ENCODE measurements at places on chromosomes 12 and 14.

GRCh38 chr12:89023936-89024335 lies 328.4 kb downstream of the DUSP6 start:
- DNase-seq = no peak

DNA sequence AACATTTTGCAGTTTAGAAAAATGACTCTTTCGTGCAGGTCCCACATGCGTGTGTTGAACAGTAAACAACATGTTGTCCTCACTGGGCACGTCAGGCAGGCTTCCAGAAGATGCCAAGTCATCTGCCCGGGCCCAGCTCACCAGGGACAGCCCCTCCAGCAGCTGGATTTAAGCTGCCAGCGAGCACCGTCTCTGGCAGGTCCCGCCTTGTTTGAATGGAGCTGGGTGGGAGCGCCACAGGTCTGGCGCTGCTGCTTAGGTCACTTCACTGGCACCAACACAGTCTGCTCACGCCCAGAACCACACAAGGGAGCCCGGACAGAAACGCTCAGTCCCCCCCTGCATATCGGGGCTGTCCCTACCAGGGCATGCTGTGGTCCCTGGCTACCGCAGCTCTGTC lies 33.1 kb upstream of the MMP17 start:
- DNase-seq = no peak

DNA sequence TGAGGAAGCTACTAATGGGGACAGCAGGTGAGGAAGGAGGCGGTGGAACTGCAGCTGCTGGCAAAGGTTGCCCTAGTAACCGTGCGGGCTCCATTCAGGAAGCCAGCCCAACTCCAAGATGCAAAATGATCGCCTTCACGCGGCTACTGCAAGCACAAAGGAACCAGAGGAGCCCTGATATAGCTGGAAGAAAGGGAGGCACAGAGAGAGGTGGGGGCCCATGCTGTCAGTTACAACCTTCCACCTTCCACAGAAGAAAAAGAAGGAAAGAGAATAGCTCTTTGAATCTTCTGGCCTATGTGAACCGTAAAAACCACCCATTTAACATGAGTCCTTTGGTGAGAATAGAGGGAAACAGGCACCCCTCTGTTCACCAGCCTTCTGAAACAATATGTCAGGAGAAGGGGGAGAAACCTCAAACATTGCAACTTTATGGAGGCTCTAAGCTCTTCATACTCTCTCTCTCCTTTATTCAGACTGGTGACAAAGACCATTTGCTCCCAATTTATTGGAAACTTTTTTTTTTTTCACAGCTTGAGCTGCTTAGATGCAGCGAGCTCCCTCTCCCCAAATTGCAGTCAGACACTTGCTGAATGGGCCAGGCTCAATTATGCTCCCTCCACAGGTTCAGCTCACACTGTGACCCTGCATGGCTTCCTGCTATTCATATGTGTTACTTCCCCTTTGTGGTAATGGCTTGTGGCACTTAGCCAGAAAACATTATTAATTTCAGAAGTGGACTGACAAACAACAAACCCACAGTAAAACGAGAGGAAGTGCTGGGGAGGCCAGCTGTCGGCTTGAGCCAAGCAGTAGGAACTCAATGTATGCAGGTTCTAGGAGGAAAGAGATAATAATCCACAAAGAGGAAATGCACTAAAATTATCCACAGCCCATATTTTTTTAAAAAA lies 6.2 kb downstream of the DUSP6 start:
- no peak for DNase-seq

DNA sequence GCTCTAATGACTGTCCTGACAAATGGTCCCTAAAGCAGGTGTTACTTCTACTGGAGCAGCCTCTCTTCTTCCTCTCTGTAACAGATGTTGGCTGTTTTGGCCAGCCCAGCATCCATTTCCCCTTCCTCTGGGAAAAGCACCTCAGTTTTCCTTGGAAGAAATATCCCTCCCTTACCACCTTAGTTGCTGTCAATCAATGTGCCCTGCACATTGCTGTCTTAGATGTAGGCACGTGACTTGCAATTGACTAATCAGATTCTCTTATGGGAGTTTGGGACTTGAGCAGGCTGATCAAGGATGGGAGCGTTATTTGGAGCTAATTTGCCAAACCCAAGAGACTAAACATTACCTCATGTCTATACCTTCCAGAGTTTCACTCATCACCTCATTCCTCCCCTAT lies 12.0 kb upstream of the TMED2 start:
- DNase-seq = no peak

- no peak for DNase-seq
These were observed 100.9 kb upstream of the AEBP2 start for GRCh38 chr12:19338405-19338804.

DNA sequence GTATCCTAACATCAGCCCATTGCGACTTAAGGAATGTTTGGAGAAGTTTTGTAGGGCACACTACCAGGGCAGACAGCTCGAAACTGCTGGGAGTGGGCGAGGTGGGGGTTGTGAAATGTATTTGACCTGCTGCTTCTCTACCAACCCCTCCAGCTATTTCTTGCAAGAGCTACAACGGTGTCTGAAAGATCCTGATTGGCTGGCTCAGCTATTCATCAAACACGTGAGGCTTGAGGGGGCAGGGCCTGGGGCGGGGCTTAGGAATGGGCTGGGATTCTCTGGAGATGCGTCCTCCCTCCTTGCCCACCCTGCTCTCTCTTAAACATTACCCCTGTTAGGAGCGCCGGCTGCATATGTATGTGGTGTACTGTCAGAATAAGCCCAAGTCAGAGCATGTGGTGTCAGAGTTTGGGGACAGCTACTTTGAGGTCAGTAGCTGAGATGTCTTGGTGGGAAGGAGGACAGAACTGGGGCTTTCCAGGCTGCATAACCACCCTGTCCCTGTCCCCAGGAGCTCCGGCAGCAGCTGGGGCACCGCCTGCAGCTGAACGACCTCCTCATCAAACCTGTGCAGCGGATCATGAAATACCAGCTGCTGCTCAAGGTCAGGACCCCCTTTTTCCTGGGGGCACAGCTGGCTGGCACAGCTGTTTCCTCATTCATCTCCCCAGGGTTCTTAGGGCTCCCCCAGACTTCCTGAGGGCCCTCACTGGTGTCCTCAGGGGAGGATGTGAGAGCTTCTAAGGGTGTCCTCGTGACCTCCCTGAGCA lies 3.1 kb downstream of the ARHGEF25 start:
- DNase-seq = no peak

DNA sequence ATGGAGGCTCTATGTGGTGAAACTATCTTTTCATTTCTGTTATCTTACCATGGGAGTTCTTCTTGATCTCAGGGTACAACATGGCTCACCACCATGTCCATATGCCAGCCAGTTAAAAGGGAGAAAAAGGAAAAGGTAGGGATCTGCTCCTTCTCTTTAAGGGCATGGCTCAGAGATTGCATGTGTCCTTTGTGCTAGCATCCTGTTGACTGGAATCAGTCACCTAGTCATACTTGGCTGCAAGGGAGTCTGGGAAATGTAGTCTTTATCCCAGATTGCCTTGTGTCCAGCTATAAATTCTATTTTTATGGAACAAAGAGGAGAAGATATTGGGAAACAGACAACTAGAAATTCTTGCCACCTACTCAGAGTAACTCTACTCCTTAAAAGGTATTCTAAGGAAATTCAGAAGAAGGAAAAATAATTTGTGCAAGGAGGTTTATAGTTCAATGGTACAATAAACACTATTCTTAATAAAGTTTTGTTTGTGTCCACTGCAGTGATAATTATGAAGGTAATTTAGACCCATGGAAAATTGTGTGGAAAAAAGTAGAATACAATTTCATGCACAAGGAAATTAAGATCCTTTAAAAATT lies 86.4 kb upstream of the RPH3A start:
- no peak for DNase-seq

DNA sequence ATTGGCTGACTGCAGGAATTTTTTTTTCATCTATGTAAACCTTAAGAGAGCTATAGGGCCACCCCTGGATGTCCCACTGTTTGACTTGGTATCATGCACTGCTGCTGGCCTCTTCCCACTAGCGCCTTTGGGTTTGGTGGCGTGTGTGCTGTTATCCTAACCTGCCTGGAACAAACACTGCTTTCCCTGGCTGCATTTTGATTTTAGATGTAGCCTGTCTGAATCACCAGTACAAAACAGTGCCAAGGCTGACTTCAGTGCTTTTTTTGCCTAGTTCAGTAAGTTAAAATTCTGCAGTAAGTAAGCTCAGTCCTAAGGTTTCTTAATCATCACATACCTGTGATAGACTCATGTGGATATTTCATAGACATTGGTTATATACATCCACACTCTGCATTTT lies 99.2 kb downstream of the EML1 start:
- DNase-seq = no peak

DNA sequence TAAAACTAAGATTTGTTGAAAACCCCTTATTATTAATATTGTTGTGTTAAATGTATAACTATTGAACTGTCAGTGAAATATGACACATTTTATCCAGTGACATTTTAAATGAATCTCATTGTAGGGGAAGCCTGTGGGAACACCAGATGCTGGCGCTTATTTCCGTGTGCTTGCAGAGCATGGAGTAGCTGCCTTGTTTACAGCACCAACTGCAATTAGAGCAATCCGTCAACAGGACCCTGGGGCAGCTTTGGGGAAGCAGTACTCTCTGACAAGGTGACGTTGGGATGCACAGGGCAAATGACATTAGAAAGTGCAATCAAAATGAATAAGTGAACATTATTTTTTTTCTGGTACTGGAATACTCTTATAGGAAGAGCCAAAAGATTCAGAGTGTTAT lies 96.8 kb downstream of the ACSS3 start:
- DNase-seq = no peak

DNA sequence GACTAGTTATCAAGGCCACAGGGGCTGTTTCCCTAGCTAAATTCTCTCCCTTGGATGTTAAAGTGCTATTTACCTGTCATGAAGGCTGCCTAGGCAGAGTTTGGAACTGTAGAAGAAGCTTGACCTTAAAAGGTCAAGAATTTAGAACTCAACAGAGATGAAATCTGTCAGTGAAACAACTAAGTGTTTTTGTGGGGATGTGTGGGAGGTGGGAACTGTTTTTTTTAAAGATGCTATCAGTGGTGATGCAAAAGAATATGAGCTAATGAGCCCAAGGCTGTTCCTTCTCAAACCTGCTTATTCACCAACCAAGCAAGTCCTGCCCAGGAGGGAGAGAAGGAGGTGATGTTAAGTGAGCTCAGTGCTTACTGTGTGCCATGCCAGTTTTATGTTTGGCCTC lies 40.8 kb upstream of the POC1B start:
- no peak for DNase-seq

GRCh38 chr14:90575336-90575735 lies 178.5 kb downstream of the CALM1 start:
- DNase-seq = no peak

DNA sequence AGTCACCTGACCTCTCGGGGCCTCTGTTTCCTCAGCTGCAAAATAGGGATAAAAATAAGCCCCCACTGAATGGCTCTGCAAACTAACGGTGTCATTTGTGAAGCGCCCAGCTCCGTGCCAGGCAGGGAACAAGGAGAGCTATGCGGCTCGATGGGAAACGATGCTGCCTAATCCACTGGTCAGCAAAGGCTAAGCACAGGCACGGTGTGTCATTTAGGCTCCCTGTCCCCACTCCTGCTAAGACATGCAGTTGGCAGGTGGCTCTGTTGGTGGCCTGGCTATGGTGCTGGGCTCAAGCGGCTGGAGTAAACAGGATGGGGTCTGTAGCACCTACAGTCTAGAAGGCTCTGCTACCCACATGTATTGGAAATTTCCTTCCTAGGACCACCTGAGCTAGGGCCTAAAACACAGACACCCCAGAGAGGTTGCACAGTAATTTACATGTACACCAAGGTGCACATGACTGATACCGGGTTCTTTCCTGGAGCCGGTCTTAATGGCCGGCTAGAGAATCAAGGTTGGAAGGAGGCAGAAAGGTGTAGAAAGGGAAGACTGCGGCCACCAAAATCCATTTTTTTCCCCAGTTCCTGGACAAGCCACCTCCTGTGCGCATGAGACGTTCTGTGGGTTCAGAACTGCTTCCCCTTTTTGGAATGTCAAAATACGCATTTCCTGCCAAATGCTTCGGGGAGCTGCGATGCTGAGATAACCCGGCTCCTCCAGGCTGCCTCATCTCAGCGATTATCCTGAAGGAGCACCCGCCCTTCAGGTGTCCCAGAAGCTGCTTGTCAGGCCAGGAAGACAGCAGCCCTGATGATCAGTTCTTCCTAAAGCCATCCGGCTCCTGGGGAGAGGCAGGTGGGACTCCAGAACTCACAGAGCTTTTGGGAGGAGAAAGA lies 1.0 kb downstream of the CACNA2D4 start:
- DNase-seq = no peak

DNA sequence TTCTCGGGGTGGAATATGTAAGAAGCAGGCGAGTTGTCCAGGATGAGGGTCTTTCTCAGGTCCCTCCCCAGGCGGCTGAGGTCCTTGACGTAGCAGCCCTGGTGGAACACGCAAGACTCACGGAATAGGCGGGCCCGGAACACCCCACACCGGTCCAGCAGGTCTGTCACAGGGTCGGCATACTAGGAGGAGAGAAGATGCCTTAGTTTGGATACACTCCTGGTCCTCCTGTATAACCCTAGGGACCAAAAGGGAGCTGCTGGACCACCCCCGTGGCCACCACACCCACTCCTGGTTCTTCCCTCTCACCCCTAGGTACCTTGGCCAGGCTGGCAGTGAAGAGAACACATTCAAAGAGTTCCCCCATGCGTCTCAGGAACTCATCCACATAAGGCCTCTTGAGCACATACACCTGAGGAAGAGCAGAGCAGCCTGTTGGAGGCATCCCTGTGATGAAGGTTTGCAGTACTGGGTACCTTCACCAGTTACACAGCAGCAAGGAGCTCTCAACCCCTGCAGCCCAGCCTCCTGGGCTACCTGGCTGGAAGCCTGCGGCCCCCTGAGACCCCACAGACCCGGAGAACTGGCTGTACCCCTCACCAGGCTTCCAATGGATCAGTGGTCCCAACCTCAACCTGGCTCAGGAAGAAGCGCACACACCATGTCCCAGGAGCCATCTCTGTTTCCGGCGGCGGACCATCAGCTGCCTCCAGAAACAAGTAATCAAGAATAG lies 5.5 kb upstream of the AVIL start:
- no peak for DNase-seq

- no peak for DNase-seq
These were observed 367.0 kb upstream of the ATP2B1 start for GRCh38 chr12:90075685-90076084.

DNA sequence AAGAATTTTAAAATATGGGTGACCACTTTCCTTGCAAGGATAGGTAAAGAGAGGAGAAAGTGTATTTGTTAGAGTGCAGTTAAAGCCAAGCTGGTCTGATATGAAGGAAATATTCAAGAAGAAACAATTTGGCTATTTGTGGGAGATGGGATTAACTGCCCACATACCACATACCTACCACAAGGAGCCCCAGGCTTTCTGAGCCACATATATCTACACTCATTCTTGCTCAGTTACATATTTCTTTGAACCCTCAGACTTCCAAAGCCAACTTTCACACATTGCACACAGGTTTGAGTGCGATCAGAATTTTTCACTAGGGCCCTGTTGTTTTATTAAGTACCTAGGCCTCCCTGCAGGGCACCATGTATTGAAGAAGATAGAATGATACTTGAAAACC lies 330.2 kb downstream of the ZFP36L1 start:
- DNase-seq = no peak
